ENCODE measurements at places on chromosomes 16 and 17.

DNA sequence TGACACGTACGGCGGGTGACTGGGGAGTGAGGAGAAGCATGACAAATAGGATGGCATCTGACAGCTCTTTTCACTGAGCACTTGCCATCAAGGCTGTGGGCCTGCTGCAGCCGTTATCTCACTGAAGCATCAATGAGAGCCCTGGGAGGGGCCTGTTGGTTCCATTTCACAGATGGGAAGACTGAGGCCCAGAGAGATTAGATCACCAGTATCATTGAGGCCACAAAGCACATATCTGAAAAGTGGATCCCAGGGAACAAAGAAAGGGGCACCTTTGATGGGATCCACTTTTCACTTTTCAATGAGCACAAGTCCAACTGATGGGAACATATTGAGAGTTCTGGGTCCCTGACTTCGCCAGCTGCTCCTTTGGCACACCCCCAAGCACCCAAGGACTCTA is 144.4 kb upstream of the LHX1 start:
- DNase-seq, result no peak

DNA sequence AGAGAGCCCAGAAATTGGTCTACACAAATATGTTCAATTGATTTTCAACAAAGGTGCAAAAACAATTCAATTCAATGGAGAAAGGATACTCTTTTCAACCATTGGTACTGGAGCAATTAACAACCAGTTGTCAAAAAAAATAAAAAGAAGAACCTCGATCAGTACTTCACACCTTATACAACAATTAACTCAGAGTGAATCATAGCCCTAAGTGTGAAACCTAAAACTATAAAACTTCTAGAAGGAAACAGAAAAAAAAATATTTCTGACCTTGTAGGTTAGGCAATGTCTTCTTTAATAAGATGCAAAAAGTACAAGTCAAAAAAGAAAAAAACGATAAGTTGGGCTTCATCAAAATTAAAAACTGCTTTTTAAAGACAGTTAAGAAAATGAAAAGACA is 56.1 kb upstream of the CHMP6 start:
- no peak for DNase-seq

DNA sequence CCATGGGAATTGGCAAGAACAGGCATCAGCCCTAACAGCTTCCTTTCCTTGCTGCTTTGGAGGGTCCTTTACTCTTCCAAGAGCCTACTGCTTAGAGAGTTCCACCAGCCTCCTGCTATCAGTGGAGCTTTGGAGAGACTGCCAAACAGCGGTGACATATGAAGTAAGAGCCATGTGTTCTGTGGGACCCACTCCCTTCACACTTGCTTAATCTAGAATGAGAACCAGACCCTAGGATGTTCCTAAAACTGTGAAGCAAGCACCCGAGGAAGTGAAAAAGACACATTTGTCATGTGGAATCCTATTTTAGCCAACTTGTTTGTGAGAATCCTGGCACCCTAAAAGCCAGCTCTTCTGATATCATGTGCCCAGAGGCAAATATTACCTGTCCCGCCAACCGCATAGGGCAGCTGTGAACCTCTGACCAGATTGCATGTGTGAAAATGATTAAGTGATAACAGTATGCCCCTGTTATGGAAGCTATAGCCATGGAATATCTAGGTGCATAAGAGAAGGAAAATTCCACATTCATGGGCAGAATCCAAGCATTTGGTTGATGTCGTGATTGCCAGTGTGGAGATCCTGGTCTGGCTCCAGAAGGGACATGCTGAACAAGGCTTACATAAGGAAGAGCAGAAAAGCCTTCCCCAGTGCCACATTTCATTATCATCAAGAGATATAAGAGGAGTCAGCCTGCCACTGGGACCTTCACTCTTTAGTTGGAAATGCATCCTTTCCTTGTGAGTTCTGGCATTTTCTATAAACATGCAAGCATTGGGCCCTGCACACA is 18.7 kb downstream of the RCVRN start:
- DNase-seq, result no peak

- no peak for DNase-seq
These were observed 145.6 kb downstream of the CCDC182 start for GRCh38 chr17:57599271-57600045.

DNA sequence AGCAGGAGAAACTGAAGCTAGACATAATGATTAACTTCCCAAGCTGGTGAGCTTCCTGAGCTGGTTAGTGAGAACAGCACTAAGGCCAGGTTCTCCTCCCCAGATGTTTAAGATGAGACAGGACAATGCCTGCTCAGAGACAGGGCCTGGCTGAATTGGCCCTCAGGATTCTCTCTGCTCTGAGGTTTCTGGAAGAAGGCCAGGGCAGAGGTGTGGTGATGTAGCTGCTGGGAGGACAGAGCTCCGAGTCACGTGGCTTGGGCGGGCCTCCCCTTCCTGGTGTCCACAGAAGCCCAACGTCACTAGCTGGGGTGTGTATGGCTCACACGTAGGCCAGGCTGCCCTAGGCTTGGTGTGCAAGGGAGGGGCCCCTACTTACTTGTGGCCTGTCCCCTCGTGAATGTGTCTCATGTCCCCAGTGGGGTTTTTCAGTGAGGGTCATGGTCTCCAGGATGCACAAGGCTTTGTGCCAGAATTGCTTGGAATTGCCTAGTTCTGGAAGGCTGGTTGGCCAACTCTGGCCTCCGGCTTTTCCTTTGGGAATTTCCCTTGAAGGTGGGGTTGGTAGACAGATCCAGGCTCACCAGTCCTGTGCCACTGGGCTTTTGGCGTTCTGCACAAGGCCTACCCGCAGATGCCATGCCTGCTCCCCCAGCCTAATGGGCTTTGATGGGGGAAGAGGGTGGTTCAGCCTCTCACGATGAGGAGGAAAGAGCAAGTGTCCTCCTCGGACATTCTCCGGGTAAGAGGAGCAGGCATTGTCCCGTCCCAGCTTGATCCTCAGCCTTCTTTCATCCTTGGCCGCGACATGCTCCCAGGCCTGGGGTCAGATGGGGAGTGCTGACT is 3.4 kb downstream of the NOD2 start:
- DNase-seq, result no peak

- DNase-seq, result no peak
These were observed 77.2 kb downstream of the FTO start for GRCh38 chr16:53781023-53781605.

DNA sequence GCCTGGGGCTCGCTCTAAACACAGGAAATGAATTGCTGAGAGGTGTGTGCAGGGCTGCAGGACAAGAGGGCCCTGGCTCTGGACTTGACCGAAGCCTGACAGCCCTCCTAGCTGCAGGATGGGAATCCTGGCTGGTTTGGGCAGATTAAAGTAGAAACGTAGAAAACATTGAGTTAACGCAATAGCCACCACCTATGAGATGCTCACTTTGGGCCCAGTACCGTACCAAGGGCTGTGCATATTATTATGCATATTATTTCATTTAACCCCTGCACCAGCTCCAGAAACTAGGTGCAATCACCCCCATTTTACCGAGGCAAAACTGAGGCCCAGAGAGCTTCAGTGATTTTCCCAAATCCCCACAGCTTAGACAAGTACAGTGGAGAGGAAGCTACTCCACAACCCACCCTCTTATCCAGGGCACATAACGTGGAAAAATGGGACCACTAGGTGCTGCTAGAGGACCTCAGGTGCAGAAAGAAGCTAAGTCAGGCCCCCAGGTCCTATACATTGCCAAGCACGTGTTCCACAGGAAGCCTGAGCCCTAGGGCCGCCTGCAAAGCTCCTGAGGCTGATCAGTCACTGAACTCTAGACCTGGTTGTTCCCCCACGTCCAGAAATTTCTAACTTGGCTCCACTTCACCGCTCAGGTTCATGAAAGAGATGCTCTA is 79.2 kb downstream of the MYH11 start:
- DNase-seq, result no peak

GRCh38 chr17:67293251-67294203 is 48.5 kb upstream of the HELZ start:
- DNase-seq, result peak; percentile 15

DNA sequence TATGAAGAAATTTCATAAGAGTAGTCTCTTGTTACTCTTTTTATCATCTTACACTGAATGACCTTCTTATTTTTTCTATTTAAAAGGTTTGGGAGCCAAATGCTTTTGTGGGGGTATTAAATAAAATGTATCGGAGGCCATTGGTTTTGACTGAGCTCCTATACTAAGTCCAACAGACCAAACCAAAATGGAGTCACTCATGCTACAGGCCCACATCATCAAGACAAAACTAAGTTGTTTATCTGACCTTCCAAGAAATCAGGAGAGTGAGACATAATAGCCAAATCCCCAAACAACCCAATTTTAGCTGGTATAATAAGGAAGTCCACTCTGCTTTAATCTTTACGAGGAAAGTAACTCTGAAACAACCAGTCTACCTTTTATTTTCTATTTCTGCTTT is 48.1 kb upstream of the ALOX12 start:
- DNase-seq, result no peak

DNA sequence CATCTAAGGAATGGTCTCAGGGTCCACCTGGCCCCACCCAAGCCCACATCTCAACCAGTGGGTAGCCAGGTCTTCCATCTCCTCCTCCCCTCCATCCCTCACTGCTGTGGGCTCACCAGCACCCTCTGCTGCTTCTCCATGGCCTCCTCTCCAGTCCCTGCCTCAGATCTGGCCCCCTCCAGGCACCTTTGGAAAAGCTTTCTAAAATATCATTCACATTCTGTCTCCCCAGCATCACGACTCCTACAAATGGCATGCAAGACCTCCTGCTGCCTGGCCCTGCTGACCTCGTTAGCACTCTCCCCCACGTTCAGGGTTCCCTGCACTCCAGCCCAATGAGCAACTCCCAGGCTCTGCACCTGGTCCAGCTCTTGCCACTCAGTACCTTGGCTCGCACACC is 13.7 kb downstream of the GLP2R start:
- DNase-seq, result no peak

GRCh38 chr17:82281502-82282238 is 8.2 kb upstream of the CSNK1D start:
- no peak for DNase-seq

- no peak for DNase-seq
These were observed 20.3 kb downstream of the XPO6 start for GRCh38 chr16:28191364-28191960.

DNA sequence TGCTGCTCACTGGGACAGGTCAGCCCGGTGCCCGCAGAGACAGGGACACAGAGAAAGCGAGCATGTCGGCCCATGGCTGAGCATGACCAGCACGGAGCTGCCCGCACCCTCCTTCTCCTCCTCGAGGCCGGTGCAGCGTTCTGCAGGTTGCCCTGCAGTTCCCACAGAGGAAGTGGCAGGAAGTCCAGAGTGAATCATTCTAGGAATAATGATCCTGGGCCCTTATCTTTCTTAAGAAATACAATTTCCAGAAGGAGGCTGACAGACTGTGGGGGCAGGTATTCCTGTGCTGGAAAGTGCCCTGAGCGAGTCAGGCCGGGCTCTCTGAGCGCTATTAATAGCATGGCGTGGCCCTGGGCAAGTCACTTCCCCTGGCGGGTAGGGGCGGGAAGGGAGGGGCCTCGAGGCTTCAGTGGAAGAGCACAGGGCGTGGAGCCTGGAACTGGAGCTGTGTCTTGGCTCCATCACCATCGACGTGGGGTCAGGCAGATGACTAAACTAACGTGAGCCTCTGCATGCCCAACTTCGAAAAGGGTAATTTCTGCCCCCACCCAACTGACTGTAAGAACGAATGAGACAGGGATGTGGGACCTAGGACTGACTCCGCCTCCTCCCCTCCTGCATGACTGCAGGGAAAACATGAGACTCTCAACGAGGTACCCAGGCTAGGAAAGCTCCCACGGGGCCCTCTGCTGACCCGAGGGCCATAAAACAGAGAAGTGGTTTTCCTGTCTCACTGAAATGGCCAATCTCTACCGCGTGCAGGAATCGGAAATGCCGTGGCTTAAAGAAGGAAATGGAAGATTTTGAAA is 9.8 kb downstream of the TMEM204 start:
- no peak for DNase-seq

DNA sequence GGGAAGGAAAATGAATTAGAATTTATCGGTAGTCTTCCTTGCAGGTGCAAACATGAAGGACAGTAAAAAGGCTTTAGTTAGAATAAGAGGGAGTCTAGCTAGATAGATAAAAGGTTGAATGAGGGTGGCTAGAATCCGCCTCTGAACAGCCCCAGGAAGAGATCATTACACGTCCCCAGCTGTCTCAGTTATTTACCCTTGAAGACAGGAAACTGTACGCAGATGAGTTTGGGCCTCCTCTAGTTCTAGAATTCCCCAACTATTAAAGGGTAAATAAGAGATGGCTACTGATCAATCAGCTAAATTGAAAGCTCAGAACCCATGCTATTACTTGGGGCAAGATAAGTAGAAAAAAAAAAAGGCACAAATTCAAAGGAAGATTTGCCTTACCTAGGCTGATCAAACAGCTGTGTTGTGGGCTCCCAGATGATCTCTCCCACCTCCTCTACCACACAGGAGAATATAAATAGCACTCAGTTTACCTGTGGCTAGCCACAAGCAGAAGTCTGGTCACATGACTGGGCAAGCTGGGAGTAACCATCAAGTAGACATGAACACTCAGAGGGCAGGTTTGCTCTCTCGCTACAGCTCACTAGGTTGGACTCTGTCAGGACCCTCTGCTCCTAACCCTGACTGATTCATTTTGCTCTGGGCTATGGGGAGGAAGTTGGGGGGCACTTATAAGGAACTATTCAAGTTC is 17.0 kb downstream of the FAM117A start:
- DNase-seq, result no peak

DNA sequence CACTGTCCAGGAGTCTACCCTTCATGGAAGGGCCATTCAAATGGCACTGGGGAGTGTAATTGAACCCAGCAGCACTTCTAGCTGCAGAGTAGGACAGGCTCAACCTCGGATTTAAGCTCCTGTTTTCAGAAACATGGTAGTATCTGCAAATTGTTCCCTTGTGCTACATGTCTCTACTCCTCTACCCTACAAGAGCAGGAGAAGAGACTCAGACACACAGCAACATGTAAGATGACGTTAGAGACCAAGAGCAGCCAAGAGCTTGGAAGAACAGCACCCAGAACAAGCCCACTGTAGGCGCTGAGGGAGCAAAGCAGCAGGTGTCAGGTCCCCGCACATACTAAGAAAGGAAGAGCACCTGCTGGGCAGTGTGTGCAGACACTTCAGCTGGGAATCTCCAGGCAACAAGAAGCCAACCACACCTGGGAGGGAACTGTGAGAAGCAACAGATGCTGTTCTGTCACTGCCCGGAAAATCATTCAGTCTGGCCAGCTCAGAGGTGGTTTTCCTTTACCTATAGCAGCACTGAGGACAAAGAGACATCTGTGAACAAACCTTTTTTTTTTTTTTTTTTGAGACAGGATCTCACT is 35.6 kb upstream of the MNT start:
- no peak for DNase-seq

Data from stimulated activated CD8-positive, alpha-beta memory T cell treated with anti-CD3 and anti-CD28 coated beads, Interleukin-15, amount 100 ng/mL, for 24 hours (primary cell).